CD4-positive, alpha-beta T cell treated with Interferon alpha-2 for 1 hour (primary cell): ENCODE measurements at places on chromosomes 13 and 19.

DNA sequence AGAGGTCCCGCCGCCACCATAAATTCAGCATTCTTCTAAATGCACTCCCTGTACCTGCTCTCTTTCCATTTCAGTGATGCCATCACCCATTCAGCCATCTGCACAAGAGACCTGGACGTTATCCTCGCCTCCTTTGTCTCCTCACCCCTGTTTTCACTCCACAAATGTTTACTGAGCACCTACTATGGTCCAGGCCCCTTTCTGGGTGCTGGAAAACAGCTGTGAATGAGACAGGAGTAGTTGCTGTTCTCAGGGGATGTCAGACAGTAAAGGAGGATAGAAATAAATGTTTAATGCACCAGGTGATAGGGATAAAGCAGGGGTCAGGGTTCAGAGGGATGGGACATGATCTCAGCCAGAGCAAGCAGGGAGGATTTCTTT lies 3.3 kb downstream of the AP1M1 start:
- DNase-seq, result no peak

DNA sequence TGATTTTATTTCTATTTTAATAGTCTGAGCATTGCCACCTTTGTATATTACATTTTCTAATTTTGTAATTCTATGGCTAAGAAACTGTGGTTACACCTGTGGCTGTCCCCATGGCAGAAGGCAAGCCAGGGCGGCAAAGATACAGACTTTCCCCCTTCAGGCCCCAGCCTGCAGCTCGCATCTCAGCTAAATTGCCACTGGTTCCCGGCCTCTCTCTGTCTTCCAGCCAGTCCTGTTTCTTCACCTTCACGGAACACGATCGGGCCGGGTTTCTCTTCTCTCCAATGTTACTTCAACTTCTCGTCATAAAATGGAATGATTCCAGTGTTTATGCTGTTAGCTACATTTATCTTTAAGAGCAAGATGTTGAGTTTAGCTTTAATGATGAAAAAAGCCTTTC lies 124.5 kb upstream of the ZNF507 start:
- no peak for DNase-seq

DNA sequence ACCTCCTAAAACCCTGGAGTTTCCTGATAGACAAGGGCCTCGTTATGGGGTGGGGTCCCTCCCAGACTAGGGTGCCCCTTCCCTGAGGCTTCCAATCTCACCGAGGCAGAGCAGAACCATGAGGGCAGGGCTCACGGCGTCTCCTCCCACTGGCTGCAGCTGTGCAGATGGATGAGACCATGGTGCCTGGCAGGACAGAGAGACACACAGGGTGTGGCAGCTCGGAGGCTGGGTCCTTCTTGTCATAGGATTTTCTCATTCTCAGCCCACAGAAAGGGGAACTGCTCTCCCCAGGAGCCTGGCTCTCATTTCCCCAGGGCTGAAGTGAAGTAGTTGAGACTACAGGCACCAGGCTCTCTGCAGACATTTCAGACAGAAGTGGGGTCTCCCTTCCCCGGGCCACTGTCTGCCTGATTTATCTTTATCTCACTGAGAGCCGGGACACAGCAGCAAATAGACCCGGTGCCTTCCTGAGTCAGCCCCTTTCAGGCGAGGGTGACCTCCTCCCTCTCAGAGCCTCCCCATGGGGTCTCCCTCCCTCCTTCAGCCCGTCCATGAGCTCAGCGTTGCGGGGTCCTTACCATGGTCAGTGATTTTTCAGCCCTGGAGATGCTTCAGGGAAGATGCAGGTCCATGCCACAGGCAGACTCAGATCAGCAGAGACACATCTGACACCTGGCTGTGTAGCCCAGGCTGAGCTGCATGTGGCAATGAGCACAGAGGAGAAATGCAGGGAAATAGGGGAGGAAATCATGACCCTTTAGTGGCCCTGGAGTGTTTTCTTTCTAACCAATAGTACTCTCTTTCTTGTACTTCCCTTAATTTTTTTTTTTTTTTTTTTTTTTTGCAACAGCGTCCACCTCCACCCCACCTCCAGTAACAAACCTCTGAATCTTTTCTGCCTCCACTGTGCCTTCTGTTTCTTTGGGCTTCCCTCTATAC lies at the start of gene LILRA5:
TSS of gene LILRA5 (minus strand) at position 731 of the 942 bp plus-strand sequence. CDS start at position 584, 147 bp downstream.
- peak; percentile 24 for DNase-seq

- DNase-seq, result no peak
Measured at GRCh38 chr13:80131204-80131603, 209.7 kb downstream of the SPRY2 start.

DNA sequence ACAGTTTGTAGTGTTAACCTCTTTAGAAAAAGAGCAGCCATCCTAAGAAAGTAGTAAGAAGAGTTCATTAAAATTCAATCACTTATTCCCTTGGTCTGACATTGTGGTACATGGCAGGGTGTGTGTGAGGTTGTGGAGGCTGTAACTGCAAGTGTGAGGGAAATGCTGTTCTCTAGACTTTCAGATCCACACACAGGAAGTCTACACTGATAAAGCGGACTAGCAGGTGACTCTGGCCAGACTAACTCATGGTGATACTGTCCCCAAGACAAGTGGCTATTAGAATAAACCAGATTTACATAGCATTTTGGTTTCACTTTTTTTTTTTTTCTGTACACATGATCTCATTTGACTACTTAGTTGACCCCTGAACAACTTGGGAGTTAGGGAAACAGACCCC lies 10.0 kb downstream of the MTIF3 start:
- no peak for DNase-seq

DNA sequence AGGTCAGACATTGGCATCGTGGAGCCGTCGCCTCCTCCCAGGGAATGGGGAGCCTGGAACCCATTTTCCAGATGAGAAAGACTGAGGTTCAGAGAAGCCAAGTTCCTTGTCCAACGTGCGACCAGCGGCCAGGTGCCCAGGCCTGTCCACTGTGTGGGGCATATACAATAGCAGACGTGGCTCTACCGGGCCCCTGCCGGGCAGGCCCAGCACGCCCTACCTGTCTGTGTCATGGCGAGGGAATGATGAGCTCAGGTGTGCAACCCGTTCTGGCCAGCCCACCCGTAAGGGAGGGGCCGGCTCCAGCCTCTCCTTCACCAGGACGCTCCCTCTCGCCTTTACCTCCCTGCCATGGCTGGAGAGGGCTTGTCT lies 837 bp downstream of the GNA15 start:
- DNase-seq, result no peak
